Activated T-helper 1 cell treated with anti-CD3 and anti-CD28 coated beads, Interleukin-2, amount 50 U/mL, for 16 hours (primary cell): ENCODE measurements at places on chromosomes 7 and 10.

GRCh38 chr7:24370541-24370940, 86.6 kb downstream of the NPY start:
- no peak for DNase-seq

- no peak for DNase-seq
Measured at GRCh38 chr7:97971120-97971989, 18.6 kb downstream of the OCM2 start.

GRCh38 chr7:5283421-5284303, 919 bp downstream of the SLC29A4 start:
- no peak for DNase-seq

- no peak for DNase-seq
Measured at GRCh38 chr7:133936074-133936473, 191.1 kb upstream of the LRGUK start.

- no peak for DNase-seq
Measured at GRCh38 chr7:133709036-133709880, 417.9 kb upstream of the LRGUK start.

- DNase-seq = no peak
Measured at GRCh38 chr10:72472306-72472705, 117.6 kb upstream of the DNAJB12 start.

- DNase-seq = no peak
Measured at GRCh38 chr10:15296701-15297100, 74.4 kb downstream of the FAM171A1 start.

GRCh38 chr7:17421941-17422340, 123.5 kb downstream of the AHR start:
- no peak for DNase-seq

GRCh38 chr10:22823109-22823508, 104.7 kb upstream of the ARMC3 start:
- DNase-seq = no peak

DNA sequence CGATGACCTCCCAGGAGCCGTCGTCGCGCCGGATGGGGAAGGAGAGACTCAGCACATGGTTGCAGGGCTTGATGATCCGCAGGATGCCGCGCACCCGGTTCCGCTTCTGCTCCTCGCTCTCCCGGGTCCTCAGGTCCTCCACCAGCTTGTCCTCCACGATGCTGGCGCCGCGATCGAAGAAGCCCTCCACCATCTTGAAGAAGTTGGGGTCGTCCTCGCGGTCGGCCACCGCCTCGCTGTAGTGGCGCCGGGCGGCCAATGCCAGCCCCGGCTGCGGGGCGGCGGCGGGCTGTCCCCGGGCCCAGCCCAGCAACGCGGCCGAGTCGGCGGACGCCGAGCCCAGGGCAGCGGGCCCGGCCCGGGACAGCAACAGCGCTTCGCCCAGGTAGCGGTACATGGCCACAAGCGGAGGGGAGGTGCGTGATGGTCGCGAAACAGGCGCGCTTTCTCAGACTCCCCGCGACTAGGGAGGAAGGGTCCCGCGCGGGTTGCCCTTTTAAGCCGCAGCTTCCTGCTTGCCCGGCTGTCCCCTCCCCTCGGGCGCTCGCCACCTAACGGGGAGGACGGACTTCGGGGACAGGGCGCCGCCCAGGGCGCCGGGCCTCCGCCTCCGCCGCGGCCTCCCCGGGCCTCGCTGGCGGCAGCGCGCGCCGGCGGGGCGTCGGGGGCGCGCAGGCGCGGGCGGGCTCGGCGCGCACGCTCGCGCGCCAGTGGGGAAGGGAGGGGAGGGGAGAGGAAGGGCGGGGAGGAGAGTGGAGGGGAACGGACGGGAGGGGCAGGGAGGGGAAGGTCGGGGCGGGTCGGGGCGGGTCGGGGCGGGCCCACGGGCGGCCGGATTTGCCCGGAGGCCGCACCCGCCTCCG, at the start of the genes GLUD1 and SHLD2:
Gene GLUD1, minus strand, starts transcription at position 471 of the 863 bp plus-strand sequence. Its CDS starts 74 bp downstream, at position 397.
Gene SHLD2, plus strand, starts transcription at position 834 of the 863 bp plus-strand sequence. CDS start 56,149 bp downstream, outside the sequence.
- DNase-seq = peak; percentile 82

DNA sequence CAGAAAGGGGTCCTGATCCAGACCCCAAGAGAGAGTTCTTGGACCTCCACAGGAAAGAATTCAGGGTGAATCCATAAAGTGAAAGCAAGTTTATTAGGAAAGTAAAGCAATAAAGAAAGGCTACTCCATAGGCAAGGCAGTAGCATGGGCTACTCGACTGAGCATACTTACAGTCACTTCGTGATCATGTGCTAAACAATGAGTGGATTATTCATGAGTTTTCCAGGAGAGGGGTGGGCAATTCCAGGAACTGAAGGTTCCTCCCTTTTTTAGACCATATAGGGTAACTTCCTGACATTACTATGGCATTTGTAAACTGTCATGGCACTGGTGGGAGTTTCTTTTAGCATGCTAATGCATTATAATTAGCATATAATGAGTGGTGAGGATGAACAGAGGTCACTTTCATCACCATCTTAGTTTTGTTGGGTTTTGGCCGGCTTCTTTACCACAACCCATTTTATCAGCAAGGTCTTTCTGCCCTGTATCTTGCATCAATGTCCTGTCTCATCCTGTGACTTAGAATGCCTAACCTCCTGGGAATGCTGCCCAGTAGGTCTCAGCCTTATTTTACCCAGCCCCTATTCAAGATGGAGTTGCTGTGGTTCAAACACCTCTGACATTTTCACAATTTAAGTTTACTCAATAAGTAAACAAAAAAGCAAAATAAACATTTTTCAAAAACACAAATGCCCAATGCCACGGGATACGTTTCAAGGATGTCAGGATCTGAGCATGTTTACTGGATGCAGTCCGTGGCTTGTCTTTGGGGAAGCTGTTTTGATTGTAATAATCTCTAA, 37.0 kb downstream of the ALOX5 start:
- no peak for DNase-seq

- no peak for DNase-seq
Measured at GRCh38 chr7:77245015-77245755, 45.6 kb upstream of the FGL2 start.

DNA sequence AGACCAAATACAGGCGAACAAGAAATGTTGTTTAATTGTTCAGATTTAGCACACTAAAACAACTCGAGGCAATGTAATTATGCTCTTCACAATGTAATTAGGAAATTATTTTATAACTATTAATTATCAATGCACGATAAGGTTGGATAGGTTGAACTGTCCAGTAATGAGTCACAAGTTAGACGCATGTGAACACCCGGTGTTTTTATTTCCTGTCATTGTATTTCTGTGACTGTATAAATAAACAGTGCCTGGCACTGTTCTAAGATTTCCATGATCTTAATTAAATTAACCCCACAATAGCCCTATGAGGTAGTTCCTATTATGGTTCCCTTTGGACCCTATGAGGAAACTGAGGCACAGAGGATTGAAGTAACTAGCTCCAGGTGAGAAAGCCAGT, 26.2 kb downstream of the C10orf105 start:
- no peak for DNase-seq

- no peak for DNase-seq
Measured at GRCh38 chr10:62597226-62597625, 207.3 kb upstream of the ADO start.

- no peak for DNase-seq
Measured at GRCh38 chr10:124066126-124066700, 27.2 kb downstream of the CHST15 start.

GRCh38 chr10:26290236-26290635, 73.7 kb downstream of the GAD2 start:
- no peak for DNase-seq

DNA sequence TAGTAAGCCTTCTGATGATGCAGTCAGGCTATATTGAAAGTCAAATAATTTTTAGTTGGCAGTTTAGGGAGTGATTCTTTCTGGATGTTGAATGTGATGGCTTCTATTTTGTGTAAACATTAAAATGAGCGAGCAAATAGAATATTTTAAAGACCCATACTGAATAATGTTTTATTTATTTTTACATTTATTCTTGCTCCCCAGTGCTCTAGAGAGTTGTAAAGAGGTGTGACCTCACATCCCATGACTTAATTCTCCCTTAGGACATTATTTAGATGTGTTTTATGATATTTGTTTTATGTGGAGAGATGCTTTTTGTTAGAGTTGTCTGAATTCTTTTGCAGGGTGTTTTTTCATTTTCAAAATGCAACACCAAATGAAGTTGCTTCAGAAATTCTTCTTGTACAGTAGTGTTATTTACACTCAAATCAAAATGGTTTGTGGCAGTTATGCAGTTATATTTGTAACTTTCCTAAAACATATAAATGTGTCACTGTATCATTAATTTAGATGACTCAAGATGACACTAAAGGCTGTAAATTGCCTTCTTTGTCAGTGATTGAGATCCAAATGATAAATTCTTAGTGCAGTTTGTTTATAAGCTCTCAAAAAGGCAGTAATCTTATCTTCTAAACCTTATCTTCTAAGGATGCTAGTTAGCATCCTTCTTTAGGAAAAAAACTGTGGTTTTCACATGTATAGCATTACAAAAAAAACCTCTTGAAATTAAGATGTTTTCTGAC, 12.4 kb downstream of the UMAD1 start:
- no peak for DNase-seq

- DNase-seq = no peak
Measured at GRCh38 chr10:54854389-54854788, 53.4 kb upstream of the PCDH15 start.

DNA sequence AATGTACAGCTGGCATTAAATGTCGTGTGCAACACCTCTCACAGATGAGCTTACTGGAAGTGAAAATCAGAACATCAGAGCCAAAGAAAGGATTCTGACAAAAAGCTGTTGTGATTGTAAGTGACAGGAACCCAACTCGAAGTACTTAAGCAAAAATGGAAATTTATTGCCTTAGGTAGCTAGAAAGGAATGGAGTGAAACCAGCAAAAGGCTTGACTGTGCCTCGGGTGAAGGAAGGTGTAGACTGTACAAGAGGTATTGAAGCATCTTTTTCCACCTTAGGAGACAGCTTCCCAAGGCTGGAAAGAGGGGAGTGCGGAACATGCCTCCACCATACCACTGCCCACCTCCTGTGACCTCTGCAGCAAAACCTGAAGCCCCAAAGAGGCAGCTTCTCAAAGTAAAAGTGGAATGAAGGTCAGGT, 27.3 kb upstream of the ITGB1 start:
- no peak for DNase-seq

DNA sequence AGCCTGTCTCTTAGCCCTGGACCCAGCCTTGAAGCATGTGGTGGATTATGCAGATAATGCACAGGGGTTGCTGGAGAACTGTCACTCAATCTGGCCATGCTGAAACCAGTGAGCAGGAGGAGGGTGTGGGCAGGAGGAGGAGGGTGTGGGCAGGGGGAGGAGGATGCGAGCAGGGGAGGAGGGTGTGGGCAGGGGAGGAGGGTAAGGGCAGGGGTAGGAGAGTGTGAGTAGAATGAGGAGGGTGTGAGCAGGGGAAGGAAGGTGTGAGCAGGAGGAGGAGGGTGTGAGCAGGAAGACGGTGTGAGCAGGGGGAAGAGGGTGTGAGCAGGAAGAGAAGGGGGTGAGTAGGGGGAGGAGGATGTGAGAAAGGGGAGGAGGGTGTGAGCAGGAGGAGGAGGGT, 18.8 kb downstream of the CAMK2B start:
- DNase-seq = no peak

DNA sequence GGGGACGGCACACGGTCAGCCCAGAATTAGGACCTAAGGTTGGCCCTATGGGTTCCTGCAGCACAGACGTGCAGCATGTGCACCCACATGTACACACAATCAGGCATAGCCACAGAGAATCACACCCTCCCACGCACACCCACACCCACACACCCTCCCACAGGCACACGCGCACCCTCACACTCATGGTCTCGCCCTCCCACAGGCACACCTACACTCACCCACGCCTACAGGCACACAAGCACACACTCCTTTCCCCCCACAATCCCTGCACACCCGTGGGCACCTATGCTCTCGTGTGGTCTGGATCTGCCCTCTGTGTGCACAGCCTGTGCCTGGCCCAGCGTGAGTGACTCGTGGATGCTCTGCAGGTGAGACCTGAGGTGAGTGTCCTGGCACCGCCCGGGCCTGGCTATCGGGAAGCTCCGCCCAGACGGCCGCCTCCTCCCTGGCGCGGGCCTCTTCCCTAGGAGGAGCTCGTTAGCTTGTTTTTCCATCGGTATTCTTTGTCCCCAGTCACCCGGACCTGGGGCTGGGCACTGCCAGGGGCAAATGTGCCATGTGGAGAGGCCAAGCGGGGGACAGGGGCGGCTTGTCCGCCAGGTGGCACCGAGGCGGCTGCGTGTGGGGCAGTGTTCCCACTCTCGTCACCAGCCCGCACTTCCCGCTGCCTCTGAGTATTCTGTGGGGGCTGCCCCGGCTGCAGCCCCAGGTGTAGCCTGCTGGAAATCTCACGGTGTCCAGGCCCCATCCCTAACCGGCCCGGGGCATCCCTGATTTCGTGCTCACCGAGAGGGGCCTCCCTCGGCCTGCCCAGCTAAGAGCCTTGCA, 110.2 kb upstream of the FAM20C start:
- no peak for DNase-seq

DNA sequence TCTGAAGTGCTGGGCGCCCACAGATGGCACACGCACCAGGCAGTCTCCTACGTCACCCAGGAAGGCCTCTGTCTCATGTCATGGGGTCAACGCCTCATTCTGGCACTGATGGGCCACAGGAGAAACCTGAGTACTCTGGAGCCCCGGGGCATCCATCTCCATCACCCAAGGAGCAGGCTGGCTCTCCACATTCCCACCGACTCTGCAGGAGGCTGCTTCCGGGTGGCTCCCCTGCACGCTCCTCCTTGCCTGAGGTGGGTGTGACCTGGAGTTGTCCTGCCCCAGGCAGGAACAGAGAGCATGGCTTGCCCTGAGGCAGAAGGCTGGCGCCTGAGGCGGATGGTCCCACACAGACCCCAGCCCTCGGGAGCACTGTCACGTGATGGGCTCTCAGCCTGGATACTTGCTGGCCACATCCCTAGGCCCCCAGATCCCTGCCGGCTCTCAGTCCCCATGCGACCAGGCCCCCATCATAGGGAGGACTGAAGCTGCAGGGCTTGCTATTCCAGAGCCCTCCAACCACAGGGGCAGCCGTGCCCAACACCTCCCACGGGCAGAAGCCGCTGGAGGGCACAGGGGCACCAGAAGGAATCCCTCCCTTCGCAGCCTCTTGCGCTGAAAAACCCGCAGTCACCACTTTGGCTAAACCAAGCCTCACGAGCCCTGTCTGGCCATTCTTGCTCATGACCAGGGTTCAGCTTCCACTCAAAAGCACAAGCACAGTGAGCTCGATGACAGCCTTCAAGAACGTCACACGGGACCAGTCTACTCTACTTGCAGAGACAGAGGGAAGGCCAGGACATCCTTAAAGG, 80.7 kb downstream of the MAD1L1 start:
- DNase-seq = no peak

- DNase-seq = no peak
Measured at GRCh38 chr10:3737864-3738263, 47.1 kb downstream of the KLF6 start.

DNA sequence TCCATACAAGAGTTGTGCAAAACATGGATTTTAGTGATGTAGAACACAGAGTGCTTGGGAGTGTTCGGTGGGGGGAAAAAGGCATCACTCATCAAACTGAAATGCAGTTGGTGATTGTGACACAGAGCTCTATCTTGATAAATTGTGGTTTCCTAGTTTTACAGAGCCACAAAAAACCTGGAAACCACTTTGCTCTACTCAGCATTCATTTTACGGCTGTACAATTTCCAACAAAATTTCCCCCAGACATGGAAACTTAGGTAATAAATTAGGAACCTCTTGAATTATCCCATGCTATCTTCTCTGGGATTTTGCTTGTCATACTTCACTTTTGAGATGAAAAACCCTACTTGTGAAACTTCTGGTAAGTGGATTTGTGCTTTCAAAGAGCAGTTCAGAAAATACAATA, 614.9 kb upstream of the FZD8 start:
- no peak for DNase-seq

- DNase-seq = no peak
Measured at GRCh38 chr10:118818621-118819221, 64.0 kb upstream of the CACUL1 start.

GRCh38 chr10:60426425-60426824, 36.8 kb upstream of the ANK3 start:
- no peak for DNase-seq
